GM13977 (cell line): ENCODE measurements at places on chromosomes 12 and 14.

DNA sequence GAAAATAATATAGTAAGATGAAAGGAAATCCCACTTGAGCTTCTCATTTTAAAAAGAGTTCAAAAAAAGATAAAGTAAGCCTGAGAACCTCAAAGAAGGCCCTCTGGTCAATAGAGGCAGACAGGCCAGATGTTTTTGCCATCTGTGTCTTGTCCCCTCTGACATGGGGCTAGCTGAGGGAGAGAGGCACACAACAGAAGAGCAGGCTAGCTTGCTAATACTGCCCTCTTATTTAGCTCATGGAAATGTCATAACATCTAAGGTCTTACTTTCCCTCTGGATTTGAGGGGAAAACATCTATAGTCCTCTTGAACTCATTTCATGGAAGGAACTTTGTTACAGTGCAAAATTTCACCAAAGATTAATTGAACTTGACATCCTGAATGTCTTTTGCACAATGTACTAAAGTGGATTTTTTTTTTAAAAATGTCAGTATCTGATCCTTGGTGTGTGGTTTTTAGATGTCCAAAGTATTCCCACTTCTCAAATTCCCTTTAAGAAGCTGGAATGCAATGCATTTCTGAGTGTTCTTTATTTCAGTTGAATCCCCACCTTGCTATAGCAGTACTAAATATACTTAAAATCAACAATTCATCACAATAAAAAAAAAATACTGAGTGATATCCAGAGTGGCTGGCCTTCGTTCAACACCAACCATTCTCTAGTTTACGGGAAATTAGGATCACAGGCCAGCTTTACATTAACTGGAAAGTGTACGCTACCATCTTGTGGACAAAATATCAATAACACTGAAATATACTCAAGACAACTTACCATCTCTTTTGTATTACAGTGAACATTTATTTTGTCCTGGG lies 176.7 kb downstream of the PAH start:
- DNase-seq, result no peak

DNA sequence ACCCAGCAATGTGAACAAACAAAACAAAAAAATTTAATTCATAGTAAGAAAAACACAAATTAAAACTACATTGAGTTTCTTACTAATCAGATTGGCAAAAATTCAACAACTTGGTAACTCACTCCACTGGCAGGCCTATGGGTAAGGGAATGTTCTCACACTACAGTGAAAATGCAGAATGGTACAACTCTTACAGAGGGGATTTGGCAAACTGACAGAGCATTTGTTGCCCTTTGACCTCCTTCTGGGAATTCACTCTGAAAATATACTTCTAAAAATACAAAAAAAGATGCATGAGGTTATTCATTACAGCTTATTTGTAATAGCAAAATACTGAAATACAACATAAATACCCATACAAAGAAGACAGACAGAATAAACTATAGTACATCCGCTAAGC lies 32.8 kb downstream of the ABCD2 start:
- DNase-seq, result no peak

DNA sequence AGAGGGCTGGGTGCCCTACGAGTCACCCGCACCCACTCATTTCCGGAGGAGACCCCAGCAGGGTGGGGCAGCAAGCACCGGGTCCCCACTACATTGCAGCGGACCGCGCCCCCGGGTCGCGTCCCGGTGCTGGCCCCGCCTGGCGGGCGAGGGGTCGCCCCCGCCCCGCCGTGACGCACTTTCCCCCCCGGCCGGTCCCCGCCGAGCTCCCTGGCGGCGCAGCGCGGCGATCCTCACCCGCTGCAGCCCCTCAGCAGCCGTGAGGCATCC lies 106.1 kb downstream of the PRICKLE1 start:
- peak; percentile 67 for DNase-seq

DNA sequence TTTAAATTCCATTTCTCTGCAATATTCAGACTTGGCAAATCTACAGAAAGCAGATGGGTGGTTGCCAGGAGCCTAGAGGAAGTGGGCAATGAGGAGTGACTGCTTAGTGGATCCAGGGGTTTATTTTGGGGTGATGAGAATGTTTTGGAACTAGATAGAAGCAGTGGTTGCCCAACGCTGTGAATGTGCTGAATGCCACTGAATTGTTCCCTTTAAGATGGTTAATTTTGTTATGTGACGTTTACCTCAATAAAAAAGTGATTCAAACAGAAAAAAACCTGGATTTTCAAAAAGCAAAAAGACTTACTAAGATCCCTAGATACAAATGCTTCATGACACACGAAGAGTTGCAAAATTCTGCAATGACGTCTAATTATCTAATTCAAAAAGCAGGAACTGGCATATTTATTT lies 34.2 kb downstream of the DAO start:
- no peak for DNase-seq

GRCh38 chr12:107568718-107569117 lies 116.9 kb upstream of the PWP1 start:
- no peak for DNase-seq

- peak; percentile 26 for DNase-seq
These were observed 365 bp upstream of the TPI1 start for GRCh38 chr12:6866920-6867412.

DNA sequence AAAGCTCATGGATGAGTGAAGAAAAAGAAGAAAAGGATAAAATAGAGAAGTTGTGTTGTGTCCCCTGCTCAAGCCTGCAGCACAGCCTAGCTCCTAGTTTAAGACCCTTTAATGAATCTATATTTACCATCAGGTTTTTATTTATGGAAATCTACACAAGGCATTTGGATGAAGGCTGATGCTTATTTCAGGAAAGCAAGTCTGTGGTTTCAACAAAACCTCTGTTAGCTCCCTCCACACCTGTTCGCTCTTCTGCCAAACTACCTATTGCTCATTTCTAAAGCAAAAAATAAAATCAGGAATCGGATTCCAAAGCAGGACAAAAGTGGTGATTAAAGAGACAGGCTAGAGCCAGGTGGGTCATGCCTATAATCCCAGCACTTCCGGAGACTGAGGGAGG lies 18.9 kb upstream of the MAP3K9 start:
- no peak for DNase-seq

GRCh38 chr14:52299692-52300278 lies 14.3 kb upstream of the PTGER2 start:
- DNase-seq, result peak; percentile 63

DNA sequence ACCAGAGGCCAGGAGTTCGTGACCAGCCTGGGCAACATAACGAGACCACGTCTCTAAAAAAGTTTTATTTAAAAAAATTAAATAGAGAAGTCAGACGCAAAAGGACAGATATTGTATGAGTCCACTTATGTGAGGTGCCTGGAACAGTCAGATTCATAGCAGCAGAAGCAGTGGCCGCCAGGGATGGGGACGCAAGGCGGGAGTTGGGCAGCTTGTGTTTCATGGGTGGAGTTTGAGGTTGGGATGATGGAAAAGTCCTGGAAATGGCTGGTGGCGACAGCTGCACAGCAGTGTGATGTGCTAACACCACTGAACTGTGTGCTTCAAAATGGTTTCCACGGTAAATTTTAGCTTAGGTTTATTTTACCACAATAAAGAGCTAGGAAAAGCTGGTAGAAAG lies 57.6 kb upstream of the DDX11 start:
- DNase-seq, result no peak

DNA sequence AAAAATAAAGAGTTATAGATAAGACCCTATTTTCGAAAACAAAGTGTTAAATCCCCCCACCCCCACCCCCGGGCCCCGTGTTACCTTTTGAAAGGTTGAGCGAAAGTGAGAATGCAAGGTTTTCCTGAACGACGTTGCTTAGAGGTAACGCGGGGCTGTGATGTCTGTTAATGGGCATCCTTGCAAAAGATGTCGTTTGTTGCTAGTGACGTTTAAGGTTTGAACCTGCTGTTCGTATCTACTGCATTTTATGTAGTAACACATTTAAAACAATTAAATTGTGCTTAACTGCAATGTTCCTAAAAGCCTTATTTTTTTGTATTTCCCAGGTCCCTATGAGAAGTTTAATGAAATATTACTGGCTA lies 1.2 kb downstream of the CPSF6 start:
- DNase-seq, result peak; percentile 45

DNA sequence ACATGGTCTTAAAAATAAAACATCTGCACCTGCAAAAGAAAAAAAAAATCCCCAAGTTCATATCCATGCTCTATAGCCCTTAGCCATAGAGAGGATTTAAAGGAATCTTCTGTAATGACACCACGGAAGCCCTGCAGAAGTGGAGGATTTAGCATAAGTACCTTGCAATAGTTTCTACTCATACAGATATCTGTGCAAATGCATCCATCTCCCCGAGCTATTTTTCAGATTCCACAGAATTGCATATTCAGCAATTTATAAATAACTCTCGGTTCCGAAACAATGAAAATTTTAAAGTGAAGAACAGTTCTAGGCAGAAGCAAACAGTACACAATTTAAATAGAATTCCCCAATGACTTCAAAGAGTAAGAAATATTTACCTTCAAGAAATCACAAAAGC lies 424 bp downstream of the IGF1 start:
- no peak for DNase-seq

DNA sequence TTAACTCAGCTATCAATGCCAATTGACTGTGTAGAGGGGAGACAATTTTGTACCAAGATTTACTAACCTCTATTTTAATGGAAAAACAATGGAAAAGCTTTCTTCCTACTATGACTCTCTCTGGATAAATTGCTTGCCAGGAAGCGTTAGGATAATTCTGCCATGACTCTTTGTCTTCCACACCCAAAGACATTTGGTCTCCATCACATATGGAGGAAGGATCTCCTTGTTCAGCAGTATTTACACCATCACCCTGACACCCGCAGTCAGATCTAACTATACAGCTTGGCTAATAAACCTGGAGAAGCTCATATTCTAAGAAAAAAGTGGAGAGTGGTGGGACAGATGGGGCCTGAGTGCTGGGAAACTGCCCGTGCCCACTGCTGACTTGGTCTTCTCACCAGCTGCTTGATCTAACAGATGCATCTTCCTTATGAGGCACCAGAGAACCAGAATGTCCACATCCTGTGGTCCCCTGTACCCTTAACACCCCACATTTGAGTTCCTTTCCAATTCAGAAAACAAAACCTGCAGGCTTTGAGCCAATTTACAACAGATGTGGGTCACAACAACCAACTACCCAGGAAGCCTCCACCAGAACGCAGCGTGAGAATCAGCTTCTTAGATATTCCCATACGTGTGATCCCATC lies 154.0 kb downstream of the DAD1 start:
- no peak for DNase-seq

GRCh38 chr12:38269897-38270296 lies 46.7 kb upstream of the ALG10B start:
- DNase-seq, result no peak

- DNase-seq, result no peak
These were observed 123.8 kb downstream of the DUSP6 start for GRCh38 chr12:89228491-89228890.

- DNase-seq, result no peak
These were observed 40.6 kb downstream of the ANO2 start for GRCh38 chr12:5904441-5904840.

GRCh38 chr12:38544330-38545066 lies 227.9 kb downstream of the ALG10B start:
- DNase-seq, result no peak

GRCh38 chr12:100069795-100070194 lies 72.9 kb downstream of the BLTP3B start:
- DNase-seq, result no peak

DNA sequence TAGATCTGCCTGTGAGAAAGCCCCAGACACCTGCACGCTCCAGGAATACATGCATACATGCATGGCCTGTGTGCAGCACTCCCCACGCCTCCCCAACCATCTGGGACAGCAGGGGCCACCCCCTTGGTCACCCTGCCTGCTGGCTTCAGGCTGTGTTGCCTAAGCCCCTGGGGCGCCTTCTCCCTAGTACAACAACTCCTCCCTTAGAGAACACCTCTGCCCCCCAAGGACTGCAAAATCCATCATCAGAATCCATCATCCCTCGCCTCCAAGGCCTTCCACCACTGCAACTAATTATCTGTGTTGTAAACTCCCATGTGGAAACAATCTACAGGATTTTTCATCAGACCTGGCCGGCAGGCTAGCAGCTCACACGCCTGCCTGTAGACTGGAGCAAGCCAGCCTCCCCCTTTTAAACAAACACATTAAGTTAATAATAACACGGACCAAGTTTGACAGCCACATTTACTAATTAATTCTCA lies 36.8 kb downstream of the ZFP36L1 start:
- DNase-seq, result no peak

- DNase-seq, result no peak
These were observed 1.6 kb upstream of the UNC119B start for GRCh38 chr12:120708651-120709050.

DNA sequence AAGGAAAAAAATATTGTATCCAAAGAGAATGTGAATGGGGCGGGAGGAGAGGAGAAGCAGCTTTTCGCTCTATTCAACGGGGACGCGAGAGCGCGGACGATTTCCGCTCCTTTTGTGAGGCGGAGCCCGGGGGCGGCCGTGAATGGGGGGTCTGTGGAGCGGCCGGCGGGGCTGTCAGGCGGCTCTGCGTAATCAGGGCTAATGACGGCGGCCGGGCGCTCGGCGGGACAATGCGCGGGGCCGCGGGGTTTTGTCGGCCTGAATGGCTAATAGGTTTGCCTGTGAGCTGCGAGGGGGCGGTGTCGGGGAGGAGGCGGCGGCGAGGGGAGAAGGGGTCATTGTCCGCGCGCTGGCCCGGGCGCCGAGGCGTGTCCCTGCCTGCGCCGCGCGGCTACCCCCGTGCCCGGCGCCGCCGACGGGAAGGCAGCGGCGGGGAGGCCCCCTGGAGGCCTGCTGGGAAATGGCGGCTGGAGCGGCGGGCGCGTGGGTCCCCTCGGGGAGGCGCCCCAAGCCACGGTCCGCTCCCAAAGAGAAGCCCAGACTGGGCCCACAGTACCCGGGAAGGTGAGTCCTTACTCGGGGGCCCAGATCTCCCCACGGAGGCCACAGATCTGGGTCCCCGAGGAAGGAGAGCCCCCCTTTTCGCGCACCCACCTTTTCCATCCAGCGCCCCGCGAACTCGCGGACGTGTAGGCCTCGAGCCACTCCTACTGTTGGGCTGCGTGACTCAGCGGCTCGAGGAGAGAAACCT lies 6.0 kb downstream of the SIX6 start:
- DNase-seq, result peak; percentile 54

DNA sequence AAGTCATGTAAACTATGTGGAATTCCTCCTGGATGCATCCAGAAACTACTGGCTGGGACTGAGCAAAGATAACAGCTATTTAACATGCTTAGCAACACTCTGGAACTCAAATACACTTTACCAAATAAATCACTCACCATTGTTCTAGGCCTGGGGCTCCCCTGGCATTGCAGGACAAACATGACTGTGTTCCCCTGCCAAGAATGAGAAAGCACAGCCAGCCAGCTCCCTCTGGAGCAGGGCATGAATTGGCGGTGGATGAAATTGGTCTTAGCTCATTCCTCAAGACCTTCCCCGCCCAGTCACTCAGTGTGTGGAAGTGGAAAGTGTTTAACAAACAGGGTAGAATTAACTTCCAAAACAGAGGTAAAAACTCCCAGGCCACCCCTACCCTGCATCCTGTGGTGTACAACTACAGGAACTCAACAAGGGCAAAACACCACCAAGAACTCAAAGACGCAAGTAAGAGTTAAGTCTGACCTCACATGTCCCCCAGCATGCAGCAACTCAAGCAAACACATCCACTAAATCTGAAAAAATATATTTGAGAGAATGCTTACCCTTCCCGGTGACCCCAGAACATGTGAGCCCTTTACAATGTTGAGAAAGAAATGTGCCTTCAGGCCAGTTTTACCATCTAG lies 58.4 kb upstream of the BDKRB2 start:
- no peak for DNase-seq

- no peak for DNase-seq
These were observed 233.3 kb upstream of the EGLN3 start for GRCh38 chr14:34184126-34184525.
